ENCODE measurements at places on chromosomes 11 and 22.

DNA sequence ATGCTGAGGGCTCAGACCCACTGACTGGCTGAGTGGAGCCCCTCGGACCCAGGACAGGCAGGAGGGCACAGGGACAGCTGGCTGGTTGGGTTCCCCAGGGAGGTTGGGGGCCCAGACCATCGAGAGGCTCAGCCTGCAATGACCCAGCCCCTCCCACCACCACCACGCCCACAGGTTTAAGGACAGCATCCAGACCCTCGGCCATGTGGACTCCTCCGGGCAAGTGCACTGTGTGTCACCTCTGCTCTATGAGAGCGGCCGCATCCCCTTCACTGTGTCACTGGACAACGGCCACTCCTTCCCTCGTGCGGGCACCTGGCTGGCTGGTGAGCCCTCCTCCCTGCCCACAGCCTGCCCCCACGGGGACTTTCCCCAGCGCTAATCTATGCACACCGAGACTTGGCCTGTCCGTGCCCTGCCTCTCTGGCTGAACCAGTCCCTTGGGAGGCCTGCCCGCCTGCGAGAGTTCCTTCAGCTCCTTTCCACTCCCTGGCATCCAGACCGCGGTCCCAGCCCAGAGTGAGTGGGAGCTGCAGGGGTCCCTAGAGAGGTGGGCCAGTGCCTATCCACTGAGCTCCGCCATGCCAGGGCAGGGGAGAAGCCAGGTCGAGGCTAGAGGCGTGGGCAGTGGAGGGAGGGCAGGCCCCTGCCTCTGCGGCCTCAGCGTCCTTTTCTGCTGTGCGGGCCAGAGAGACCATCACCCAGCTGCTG, 2.2 kb downstream of the SUSD2 start:
- DNase-seq = no peak
- no peak overlapping the region for H3K27ac ChIP-seq
- H3K36me3 ChIP-seq = peaks cover 4% of the 10 kb centered on the region
- no peaks in the 10 kb centered on the region for H3K27me3 ChIP-seq

DNA sequence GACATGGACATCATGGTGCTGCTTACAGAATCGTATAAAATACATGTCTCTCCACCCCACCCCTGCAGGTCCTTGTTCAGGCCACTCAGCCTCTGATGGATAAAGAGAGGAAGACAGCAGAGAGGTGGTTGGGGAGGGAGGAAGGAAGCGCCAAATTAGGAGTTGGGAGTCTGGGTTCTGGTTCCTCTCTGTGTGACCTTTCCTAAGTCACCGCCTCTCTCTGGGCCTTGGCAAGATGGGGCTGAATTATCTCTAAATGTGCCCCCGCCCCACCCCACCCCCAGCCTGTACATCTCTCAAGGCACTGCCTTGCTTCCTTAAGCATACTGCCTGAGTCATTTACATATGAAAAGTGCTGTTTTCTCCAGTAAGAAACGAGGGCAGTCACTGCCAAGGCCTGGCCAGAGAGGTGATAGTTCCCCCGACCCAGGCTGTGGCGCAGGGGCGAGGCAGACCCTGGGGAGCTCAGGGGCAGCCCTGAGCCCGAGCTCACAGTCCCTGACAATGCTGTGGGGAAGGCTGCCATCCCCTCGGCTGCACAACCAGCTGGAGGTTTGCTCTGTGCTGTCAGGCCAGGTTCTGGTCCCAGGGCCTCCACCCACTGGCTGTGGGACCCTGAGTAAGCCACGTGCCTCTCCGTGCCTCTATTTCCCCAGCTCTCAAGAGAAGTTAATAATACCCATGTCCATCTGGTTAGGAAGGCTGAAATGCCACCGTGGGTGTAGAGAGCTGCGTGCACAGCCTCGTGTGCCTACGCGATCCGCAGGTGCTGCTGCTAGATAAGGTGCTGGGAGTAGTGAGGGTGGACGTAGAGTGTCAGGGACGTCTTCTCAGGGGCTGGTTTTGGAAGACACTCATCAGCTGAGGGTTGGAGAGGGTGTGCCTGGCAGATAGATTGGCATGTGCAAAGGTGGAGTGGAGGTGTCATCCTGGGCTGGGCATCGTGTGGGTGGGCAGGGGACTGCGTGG, 55.3 kb downstream of the CACNA1I start:
- no peaks in the 10 kb centered on the region for H3K36me3 ChIP-seq
- no peak for DNase-seq
- H3K27ac ChIP-seq = no peak overlapping the region
- H3K27me3 ChIP-seq = peaks cover 4% of the 10 kb centered on the region
- no peak overlapping the region for H3K4me3 ChIP-seq

DNA sequence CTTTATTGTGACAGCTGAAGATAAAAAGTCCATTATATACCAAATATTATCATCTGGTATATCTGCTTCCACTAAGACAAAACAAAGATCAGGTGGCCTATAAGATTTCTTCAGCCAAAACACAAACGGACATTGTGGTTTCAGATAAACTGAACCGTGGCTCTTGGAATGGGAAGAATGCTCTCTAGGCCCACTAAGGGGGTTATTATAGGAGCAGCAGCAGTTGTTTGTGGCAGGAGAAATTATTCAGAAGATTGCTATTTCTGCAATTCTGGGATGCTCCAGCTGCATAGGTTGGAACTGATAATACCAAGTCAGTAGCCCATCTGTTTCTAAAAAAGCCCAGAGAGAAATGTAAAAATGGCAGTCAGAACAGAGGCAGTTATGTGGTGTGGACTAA, 145.3 kb downstream of the NCAM1 start:
- H3K27ac ChIP-seq = no peak overlapping the region
- no peak for DNase-seq
- H3K4me3 ChIP-seq = no peak overlapping the region
- no peaks in the 10 kb centered on the region for H3K4me1 ChIP-seq
- peaks cover 4% of the 10 kb centered on the region for H3K27me3 ChIP-seq

DNA sequence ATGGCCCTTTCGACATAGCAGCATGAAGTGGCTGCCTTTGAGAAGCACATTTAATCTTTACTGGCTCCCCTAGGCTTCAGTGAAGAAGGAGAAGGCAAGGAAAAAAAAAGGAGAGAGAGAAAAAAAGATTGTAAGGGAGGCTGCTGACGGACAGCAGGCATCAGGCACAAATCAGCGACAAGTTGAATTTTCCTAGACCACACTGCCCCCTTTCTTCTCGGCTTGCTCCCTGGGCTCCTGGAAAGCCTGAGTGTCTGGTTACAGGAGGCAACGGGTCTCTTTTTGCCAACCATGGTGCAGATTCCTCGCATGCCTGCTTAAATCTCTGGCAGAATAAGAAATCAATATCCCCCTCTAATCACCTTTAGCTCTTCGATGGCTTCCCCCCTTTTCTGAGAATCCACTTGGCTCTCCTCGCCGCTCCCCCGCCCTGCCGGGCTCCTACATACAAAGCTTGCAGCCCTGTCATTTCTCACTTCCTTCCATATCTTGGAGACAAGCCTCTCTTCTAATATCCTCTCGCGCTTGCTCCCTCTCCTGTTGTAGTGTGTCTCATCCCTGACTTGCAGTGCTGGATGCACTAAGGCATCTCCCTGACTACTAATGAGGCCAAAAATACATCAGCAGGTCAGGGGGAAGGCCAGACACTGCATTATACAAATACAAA, 14.3 kb downstream of the BLID start:
- H3K27ac ChIP-seq = no peak overlapping the region
- no peaks in the 10 kb centered on the region for H3K36me3 ChIP-seq
- no peak for DNase-seq
- peaks cover 5% of the 10 kb centered on the region for H3K4me1 ChIP-seq

- H3K4me3 ChIP-seq = no peak overlapping the region
- no peak for DNase-seq
- peaks cover 17% of the 10 kb centered on the region for H3K27me3 ChIP-seq
- no peaks in the 10 kb centered on the region for H3K4me1 ChIP-seq
- H3K27ac ChIP-seq = no peak overlapping the region
Observed at GRCh38 chr11:32034680-32035079, 56.2 kb upstream of the RCN1 start.

DNA sequence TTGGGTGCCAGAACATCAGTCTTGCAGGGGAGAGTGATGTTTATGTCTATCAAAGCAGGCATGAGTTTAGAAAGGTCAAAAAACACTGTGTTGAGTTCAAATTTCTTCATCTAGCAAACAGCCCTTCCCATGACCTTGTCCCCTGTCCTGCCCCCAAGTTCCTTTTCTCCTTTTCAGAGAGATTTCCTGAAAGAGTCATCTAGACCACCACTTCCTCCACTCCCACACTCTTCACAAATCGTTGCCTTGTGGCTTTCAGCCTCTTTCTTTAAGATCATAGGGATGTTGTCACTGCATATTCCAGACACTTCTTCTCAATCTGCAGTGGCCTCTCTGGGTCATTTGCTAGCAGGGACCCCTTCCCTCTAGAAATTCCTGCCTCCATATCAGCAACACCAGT, 290.5 kb downstream of the TENM4 start:
- no peaks in the 10 kb centered on the region for H3K36me3 ChIP-seq
- H3K27ac ChIP-seq = no peak overlapping the region
- no peaks in the 10 kb centered on the region for H3K27me3 ChIP-seq
- no peak for DNase-seq
- H3K4me1 ChIP-seq = no peaks in the 10 kb centered on the region

GRCh38 chr22:17734187-17734586, 40.1 kb downstream of the BID start:
- no peak overlapping the region for H3K4me3 ChIP-seq
- peaks cover 27% of the 10 kb centered on the region for H3K36me3 ChIP-seq
- peak overlapping the region; percentile 69 for H3K27ac ChIP-seq
- no peaks in the 10 kb centered on the region for H3K27me3 ChIP-seq

DNA sequence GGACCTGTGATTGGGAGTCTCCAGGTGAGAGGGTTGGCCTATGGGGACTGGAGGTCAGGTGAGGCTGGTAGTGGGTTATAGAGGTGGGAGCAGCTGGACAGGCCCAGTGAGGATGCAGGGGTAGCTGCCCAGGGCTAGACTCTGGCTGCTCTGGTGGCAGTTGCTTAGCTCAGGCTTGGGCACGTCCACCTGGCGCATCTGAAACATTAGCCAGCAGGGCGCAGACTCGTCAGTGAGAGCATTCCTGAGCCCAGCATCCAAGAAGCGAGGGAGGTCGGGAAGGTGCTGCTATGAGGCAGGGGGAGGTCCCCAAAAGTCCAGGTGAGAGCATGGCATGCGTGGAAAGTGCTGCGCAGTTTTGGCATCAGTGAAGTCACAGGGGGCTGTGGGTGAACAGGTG, 3.5 kb upstream of the GGT1 start:
- H3K27ac ChIP-seq = peak overlapping the region; percentile 51
- peaks cover 44% of the 10 kb centered on the region for H3K4me1 ChIP-seq
- no peaks in the 10 kb centered on the region for H3K27me3 ChIP-seq
- H3K36me3 ChIP-seq = no peaks in the 10 kb centered on the region
- DNase-seq = no peak

DNA sequence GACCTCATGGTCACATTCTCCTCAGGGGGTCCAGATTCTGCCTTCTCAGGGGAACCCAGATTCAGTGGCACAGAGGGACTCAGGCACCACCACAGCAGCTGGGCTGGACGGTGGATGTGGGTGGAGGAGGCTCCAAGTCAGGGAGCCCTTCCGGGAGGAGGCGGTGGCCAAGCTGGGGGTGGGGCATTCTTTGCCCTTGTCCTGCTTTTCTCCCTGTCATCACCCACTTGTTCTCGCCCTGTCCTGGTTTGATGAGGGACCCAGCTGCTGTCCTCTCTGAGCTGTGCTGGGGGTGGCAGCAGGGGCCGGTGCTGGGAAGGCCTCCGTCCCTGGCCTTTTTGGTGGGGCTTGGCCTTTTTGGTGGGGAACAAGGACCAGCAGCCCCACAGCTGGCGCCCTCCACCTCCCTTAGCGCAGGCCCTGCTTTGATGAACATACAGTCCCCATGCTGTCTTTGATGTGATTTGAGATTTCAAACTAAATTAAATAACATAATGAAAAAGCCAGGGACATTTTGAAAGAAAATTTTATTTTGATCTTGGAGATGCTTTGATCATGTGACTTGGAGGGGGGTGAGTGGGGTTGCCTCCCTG, 1168.2 kb downstream of the BRD1 start:
- H3K4me1 ChIP-seq = no peaks in the 10 kb centered on the region
- no peak overlapping the region for H3K27ac ChIP-seq
- H3K36me3 ChIP-seq = no peaks in the 10 kb centered on the region

- no peaks in the 10 kb centered on the region for H3K36me3 ChIP-seq
- no peak for DNase-seq
- no peak overlapping the region for H3K27ac ChIP-seq
- H3K27me3 ChIP-seq = peaks cover 69% of the 10 kb centered on the region
- H3K4me1 ChIP-seq = peaks cover 10% of the 10 kb centered on the region
- no peak overlapping the region for H3K4me3 ChIP-seq
Observed at GRCh38 chr11:64712430-64713015, 10.5 kb downstream of the NRXN2 start.

DNA sequence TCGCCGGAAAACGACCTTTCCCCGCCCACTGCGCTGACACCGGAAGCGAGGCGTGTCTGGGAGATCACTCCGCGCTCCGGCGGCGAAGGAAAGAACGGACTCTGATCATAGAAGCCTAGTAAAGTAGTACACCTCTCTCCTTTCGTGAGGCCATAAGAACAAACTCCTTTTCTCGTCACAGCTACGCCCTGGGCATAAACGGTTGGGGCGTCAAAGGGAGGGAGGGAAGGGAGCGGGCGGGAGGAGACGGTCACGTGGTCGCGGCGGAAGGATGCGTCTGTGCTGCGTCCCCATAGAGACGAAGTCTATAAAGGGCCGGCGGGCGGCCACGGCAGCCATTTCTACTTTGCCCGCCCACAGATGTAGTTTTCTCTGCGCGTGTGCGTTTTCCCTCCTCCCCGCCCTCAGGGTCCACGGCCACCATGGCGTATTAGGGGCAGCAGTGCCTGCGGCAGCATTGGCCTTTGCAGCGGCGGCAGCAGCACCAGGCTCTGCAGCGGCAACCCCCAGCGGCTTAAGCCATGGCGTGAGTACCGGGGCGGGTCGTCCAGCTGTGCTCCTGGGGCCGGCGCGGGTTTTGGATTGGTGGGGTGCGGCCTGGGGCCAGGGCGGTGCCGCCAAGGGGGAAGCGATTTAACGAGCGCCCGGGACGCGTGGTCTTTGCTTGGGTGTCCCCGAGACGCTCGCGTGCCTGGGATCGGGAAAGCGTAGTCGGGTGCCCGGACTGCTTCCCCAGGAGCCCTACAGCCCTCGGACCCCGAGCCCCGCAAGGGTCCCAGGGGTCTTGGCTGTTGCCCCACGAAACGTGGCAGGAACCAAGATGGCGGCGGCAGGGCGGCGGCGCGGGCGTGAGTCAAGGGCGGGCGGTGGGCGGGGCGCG, at the start of gene ATF4:
Gene ATF4, plus strand, starts transcription at position 337 of the 880 bp plus-strand sequence. CDS start 884 bp downstream, outside the sequence.
- no peaks in the 10 kb centered on the region for H3K27me3 ChIP-seq
- peaks cover 70% of the 10 kb centered on the region for H3K36me3 ChIP-seq
- peak; percentile 91 for DNase-seq
- H3K4me1 ChIP-seq = peaks cover 61% of the 10 kb centered on the region

GRCh38 chr11:100903284-100903683, 216.2 kb downstream of the ARHGAP42 start:
- DNase-seq = no peak
- no peaks in the 10 kb centered on the region for H3K36me3 ChIP-seq
- H3K27me3 ChIP-seq = peaks cover 5% of the 10 kb centered on the region
- H3K4me3 ChIP-seq = no peak overlapping the region
- H3K27ac ChIP-seq = no peak overlapping the region

GRCh38 chr11:72668629-72669347, 5.4 kb downstream of the PDE2A start:
- peak overlapping the region; percentile 58 for H3K27ac ChIP-seq
- no peak overlapping the region for H3K4me3 ChIP-seq
- DNase-seq = peak; percentile 83
- peaks cover 42% of the 10 kb centered on the region for H3K27me3 ChIP-seq
- peaks cover 17% of the 10 kb centered on the region for H3K4me1 ChIP-seq
- no peaks in the 10 kb centered on the region for H3K36me3 ChIP-seq
